ENCODE measurements at places on chromosomes 3 and 15.
A peak's percentile ranks its signal among the peaks of the same experiment; 100 is the strongest.

DNA sequence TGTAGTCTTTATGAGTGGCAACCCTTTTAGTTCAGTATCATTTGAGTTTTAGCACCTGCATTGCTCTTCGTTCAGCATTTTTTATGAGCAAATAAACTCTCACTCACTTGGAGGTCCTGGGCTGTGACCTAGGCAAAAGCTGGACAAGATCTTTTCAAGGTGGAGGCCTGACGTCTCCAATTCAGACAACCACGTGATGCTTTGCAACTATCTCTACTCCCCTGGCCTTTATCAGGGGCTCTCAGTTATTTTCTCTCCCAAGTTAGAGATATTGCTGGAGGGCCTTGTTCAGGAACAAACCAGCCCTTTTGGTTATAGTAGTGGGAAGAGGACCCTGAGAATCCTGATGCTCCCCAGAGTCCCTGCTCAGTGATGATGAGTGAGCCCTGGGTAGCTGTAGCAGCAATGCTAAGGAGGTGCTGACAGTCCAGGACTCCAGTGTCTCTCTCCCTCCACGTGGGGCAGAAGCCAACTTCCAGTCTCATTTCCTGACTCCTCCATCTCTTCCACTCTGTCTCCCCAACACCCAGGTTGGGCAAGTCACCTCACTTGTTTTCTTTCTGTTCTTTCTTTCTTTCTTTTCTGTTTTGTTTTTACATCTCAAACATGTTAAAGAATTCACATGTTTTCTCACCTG lies 30.4 kb downstream of the HAPLN3 start:
- DNase-seq, result no peak

- no peak for DNase-seq
These were observed 105.8 kb upstream of the UNC13C start for GRCh38 chr15:53872410-53872809.

DNA sequence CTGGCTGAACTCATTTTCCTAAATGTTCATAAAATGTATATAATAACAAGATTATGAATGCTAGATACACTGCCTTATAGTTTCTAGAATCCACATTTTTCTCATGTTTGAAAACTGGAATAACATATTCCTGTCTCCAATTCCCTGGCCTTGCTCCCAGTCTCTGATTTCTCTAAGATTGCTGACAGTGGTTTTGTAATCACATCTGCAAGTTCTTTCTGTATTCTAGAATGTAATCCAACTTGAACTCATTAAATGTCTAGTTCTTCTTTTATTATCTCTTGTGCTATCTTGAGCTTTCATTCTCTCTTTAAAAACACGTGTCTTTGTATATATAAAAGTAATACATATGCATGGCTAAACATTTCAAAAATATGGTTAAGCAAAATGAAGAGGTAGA lies 215.2 kb upstream of the ADAMTS9 start:
- no peak for DNase-seq

- no peak for DNase-seq
These were observed 255.6 kb upstream of the NECTIN3 start for GRCh38 chr3:110816008-110816407.

GRCh38 chr3:16286161-16286560 lies 21.1 kb downstream of the OXNAD1 start:
- peak; percentile 46 for DNase-seq

GRCh38 chr3:55826097-55826496 lies 339.0 kb upstream of the WNT5A start:
- no peak for DNase-seq

DNA sequence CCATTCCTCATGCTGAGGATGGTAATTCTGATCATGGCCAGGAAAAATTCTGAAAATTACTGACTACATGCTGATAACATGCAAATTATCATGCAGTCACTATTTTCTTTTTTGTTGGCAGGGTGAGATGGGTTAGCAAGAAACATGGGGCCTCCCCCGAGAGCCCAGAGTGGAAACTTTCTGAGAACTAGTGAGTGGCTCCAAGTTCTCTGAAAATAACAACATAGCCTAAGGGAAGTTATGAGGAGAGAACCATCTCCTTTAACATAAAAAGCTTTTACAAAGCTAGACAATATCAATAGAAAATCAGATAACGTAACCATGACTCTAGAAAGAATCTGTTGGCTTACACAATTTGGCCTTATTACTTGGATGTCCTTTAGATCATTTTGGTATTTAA lies 254.2 kb downstream of the PLOD2 start:
- DNase-seq, result no peak

GRCh38 chr15:63598473-63599400 lies 1.6 kb downstream of the FBXL22 start:
- no peak for DNase-seq

DNA sequence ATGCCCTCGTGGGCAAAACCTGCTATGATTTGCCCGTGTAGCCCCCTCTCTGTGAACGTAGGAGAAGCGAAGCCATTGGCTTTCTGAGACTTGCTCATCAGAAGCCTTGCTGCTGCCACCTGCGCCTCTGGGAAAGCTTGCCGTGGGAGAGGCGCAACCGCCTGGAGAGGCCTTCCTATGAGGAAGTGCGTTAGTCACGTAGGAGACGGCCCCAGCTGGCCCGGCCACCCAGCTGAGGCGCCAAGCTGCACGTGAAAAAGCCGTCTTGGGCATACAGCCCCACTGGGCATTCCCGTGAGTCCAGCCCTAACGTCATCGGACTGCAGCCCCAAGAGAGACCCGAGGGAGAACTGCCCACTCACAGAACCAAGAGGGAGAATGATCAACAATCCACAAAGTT lies 49.1 kb upstream of the TJP1 start:
- no peak for DNase-seq

DNA sequence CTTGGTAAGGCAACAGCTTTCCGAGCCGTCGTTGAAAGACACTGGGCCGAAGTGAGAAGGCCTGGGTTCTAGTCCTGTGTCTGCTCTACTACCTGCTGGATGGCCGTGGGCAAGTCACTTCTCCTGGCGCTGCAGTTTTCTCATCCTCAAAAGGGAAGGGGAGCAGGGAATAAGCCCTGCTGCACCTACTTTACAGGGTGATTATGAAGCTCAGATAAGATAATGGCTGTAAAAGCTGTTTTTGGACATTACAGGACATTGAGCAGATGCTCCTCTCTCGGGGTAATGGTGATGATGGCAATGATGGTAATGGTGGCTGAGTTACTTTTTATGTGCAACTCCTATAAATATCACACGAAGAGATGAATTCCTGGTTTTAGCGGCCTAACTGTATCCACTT lies 152.6 kb downstream of the FAM43A start:
- DNase-seq, result no peak

GRCh38 chr3:105747060-105747541 lies 121.7 kb downstream of the CBLB start:
- no peak for DNase-seq

GRCh38 chr3:148265841-148266240 lies 431.9 kb upstream of the AGTR1 start:
- no peak for DNase-seq

- no peak for DNase-seq
These were observed 149.5 kb downstream of the SLC9A9 start for GRCh38 chr3:143698682-143699303.

- peak; percentile 21 for DNase-seq
These were observed 1.1 kb downstream of the ZBTB20 start for GRCh38 chr3:115146032-115146417.

GRCh38 chr3:53650424-53650823 lies 156.0 kb downstream of the CACNA1D start:
- DNase-seq, result no peak

- DNase-seq, result no peak
These were observed 55.7 kb upstream of the CP start for GRCh38 chr3:149277331-149277813.

- DNase-seq, result peak; percentile 78
These were observed 27.6 kb upstream of the TRPM1 start for GRCh38 chr15:31128919-31129768.

DNA sequence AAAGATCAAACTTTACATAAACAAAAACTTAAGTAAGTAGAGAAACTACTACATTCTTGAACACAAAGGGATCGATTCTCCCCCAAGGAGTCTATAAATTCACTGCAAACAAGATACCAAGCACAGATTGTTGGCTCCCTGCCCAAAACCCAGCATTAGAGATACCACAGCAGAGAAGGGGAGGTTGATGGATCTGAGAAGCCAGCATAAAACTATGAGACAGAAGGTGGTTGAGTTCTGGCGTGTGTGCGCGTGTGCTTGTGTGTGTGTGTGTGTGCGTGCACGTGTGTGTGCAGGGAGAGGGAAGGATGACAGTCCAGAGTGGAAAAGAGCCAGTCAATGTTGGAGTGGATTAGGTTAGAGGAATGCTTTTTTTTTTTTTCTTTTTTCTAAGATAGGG lies 143.2 kb upstream of the PRR20G start:
- no peak for DNase-seq

DNA sequence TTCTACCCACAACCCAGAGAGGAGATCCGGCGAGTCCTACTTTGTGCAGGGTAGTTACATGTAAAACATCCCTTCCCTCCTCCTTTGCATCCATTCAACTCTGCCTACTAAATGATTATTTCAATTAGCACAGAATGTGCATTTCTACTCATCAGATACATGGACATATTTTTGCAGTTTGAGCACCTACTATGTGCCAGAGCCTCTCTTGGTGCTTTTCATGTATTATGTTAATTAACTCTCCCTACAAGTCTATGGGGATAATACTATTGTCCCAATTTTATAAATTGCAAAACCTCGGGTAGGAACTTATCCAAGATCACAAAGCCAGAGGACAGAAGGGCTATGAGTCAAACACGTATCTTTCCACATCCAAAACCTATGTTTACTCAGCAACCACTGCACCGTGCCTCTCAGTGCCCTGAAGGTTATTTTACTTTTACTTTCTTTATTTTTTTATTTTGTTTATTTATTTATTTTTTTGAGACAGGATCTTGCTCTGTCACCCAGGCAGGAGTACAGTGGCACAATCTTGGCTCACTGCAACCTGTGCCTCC lies 432.8 kb downstream of the MAGI1 start:
- no peak for DNase-seq

- no peak for DNase-seq
These were observed 25.8 kb downstream of the ARHGEF3 start for GRCh38 chr3:56775838-56776555.

- no peak for DNase-seq
These were observed 316.1 kb downstream of the TLE3 start for GRCh38 chr15:69781411-69782125.

DNA sequence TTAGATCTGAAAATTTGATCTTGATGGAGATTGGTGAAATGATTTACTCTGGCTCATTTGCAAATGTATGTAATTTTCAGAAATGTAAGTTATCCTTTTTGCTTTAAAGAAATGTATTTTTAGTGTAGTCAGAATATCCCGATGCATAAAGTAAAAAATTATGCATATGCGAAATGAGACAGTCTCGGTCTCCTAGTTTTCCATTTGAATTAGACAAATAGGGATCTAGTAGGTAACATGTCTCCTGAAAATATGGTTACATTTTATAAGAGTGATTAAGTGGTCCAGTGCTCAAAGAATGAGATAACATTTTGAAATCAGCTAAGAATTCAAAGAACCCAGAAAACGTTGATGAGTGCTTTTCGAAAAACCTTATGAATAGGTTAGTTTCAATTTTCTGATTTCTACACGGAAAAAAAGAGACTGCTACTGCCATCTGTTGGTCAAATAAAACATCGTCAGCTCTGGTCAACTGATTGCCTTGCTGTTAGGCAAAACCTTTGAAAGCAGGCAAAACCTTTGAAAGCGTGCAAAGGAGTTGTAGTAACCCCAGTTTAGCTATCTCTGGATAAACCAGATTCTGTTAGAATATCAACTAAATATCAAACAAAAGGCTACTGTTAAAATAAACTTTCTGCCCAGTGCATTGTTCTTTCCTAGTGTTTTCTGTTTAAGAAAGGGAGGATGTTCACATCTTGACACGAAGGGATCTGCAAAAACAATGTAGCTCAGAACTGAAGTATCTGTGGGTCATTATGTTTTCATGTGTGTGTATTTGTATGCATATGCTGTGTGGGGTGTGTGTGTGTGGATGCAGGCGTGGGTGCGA lies 59.3 kb upstream of the CHMP2B start:
- no peak for DNase-seq

GRCh38 chr15:60057554-60057953 lies 53.4 kb downstream of the FOXB1 start:
- DNase-seq, result no peak

- no peak for DNase-seq
These were observed 52.6 kb downstream of the ERC2 start for GRCh38 chr3:56415652-56416051.

- DNase-seq, result no peak
These were observed 225.4 kb downstream of the SI start for GRCh38 chr3:164852866-164853265.

- DNase-seq, result no peak
These were observed 282.7 kb downstream of the SHQ1 start for GRCh38 chr3:72565593-72565992.

- no peak for DNase-seq
These were observed 193.1 kb downstream of the NR1D2 start for GRCh38 chr3:24137958-24138875.

DNA sequence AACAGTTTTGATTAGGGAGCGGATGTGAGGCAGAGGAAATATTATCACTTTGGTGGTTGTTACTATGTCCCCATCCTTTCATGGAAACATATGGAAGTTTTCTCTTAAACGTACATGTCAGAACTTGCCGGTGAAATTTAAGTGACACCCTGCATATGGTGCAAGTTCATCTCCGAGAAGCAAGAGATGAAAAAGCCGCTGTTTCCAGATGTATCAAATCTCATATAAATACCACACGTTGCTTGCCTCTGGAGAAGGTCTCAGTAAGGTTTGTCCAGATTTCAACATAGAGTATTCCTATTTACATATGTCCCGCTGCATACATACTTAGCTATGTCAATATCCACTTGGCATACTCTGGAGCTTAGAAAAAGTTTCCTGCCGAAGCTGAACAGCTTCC lies 172.2 kb upstream of the ICE2 start:
- DNase-seq, result no peak

DNA sequence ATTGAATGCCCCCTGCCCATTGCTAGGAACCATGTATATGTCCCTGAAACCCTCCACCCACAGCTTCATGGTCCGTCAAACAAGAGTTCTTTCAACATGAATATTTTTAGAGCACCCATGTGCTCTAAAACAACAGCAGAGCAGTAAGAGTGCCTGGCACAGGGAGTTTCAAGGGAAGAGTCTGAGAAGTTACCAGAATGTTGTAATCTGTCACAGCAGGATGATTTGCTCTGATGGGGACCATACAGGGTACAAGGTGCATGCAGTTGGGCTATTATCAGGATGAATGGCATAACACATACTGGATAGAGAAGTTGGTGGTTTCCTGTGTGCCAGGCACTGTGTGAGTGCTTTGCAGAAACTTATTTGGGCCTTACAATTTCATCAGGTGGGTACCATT lies 27.8 kb upstream of the FLNB start:
- DNase-seq, result no peak

- no peak for DNase-seq
These were observed 325.4 kb upstream of the ONECUT1 start for GRCh38 chr15:53115563-53115962.

DNA sequence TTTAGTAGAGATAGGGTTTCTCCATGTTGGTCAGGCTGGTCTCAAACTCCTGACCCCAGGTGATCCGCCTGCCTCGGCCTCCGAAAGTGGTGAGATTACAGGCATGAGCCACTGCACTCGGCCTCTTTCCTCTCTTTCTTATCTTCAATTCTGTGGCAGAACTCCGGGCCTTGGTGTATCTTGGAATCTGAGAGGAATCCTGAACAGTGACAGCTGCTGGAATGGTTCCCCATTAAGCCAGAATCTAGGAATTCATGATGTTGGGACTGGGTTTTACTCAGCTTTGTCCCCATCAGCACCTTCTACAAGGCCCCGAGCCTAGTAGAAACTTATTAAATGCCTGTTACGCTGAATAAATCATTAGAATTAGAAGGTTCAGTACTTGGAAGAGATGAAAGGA lies 81.4 kb downstream of the GPR156 start:
- no peak for DNase-seq
